Hindlimb muscle (tissue), 1 donor: ENCODE measurements at places on chromosomes 5 and 9. TPM values are rescaled to one million over a fixed set of nuclear protein-coding genes. Genes with fewer than 3 reads are reported as not detected.

DNA sequence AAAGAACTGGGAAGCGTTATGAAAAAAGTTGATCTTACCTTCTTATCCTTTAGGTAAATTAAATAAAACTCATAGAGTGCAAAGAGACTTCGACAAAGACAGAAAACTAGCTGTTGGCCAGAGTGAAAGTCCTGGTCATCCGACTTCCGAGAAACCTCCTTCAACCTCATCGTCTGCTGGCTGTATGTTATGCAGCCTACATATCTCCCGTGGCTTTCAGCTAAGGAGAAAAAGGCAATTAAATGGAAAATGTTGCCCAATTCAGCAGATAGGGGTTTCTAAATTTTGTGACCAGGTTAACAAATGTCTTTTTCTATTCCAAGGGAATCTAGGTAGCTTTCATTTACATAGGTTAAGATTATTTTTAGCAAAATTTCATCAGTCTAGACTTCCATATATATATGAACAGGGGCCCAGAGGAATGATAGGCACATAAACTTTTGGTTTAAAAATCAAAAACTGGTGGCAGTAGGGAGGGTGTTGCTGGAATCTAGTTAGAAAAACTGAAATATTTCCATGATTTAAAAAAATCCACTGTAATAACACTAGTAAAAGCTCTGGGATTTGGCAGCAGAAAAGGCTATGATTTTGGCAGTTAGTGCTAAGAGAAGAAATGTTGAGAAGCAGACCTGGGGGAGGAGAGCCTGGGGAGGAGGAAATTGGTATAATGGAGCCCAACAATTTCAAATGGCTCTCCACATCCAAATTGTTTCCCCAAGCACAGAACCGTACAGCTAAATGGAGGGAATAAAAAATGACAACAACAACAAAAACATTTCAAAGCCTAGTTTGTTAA lies 32.1 kb downstream of the RAI14 start:
- DNase-seq, result peak; percentile 56

- no peak for DNase-seq
Observed at GRCh38 chr9:109619310-109619709, 121.2 kb upstream of the PTPN3 start.

DNA sequence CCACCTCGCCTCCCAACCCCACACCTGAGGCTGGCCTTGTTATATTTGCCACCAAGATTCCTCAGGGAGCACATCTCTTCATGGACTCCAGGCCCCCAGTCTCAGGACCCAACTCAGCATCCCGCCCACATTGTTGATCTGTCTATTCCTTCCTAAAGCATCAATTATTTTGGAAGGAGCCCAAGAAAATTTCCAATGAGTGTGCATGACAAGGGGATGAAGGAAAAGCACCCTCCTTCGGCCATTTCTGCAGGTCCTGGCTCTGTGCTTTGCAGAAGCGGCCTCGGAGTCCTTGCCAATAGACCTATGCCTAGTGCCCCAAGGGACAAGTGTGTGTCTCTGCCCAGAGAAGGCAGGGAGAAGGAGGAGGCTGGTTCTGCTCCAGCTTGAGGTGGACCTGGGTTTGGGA lies 273.2 kb downstream of the GADD45G start:
- no peak for DNase-seq

DNA sequence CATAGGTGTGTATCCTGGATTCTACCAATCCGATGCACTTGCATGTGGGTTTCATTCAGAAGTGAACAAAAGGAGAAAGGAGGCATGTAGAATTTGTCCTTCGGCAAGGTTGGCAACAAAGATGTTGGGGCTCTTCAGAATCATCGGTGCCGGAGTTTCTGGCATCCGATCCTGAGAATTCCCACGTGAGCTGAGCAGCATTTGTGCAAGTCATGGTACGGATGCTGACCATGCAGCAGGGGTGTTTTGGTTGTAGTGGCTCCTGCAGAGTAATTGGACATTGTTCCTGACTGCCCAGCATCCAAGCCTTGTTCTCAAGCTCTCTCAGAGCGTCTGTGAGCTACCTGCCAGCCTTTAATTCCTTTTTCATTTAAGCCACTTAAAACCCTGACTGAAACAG lies 19.0 kb upstream of the POC5 start:
- no peak for DNase-seq

- no peak for DNase-seq
Observed at GRCh38 chr5:82314964-82315758, 37.0 kb upstream of the RPS23 start.

The DPH7 gene
- 29.3 TPM for polyA plus RNA-seq

The GPR150 gene
- polyA plus RNA-seq, result 0.22 TPM

The CDKN2B-AS1 gene
- polyA plus RNA-seq, result 0.26 TPM

The FAT2 gene
- 0.66 TPM for polyA plus RNA-seq
